ENCODE measurements at places on chromosomes 7 and 10.

DNA sequence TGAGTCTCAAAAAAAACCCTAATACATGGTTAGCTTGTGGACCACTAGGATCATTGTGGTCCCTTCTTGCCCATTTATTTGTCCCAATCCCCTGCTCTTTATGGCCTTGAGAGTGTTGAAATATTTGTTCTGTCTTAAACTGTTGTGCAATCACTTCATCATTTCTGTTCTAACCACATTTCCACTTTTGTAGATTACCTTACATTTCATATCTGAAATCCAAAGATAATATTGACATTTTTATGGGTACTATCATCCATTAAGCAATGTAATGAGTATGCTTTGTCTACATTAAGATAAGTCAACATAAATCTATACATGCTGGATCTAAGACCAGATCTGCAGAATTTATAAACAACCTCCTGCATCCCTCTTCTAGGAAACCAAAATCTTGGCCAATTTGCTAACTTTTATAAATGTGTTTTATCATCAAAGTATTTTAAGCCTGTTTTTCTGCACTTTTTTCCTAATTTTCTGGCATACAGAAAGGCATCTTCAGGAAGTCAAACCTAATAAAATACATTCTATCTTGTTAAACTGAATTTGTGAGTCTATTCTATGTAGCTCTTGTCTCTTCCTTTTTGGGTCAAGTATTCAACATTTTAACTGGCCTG is 359.4 kb upstream of the CELF2 start:
- DNase-seq: no peak

DNA sequence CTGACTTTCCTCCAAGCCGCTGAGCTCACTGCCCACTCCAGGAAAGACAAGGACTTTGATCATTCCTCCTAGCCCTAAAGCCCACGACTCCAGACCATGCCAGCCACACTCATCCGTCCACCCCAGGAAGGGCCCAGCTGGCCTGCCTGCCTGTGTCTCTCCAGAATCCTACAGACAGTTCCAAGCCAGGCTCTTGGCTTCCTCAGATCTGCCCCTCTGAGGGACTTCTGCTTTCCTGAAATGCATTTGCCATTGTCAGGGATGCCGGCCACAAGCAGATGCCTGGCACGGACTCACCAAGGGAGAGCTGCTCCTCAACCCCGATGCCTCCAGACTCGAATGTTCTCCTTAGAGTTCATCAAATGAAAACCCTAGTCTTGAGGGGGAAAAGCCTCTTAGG is 155.8 kb downstream of the OAT start:
- DNase-seq: no peak

GRCh38 chr7:157815706-157816022 is 478.9 kb downstream of the DNAJB6 start:
- DNase-seq: no peak

DNA sequence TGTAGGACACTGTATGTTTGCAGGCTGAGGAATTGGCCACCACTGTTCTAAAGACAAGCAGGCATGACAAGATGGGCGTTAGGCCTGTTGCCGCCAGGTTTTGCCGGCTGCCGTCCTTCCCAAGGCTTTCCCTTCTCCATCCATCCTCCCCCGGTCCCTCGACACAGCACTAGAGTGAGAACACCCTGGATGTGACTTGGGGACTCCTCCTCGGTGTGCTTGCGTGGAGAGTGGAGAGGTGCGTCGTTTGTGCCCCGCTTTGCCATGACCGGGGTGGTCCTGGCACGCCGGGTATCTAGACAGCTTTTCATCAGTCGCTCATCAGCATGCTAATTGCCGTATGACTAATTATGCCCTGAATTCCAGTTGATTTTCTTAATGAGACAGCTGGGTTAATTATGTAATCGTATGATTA is 206.6 kb upstream of the SH2B2 start:
- no peak for DNase-seq

GRCh38 chr7:149872419-149873073 is 1.2 kb upstream of the ATP6V0E2 start:
- DNase-seq: no peak

- DNase-seq: no peak
These were observed 35.0 kb downstream of the ZNF22 start for GRCh38 chr10:45035673-45036072.

DNA sequence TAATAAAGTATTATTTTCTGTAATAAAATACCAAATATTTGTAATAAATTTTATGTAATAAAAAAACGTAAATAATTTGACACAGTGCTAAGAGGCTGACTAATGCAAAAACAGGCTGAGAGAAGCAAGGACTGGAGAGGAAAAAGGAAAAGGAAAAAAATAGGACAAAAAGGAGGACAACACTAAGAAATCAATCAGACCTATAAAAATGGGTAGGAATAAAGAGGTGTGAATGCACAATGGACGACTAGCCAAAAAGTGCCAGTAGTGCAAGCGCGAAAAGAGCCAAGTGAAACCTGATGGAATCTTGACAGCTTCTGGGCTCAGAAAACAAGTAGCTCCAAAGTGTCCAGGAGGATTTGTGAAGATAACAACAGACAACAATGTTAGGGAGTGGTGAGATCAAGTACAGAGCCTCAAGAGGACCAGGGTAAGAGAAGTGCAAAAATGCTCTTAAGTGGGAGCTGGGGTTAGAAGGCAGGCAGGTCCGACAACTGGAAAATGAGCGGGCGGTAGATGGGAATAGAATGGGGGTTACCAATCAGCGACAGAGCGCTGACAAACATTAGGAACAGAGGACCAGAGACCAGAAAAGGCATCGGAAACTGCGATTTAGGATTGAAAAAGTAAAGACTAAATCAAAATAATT is 1.2 kb downstream of the BRAF start:
- no peak for DNase-seq

Data from cortex of kidney (tissue), 1 donor.